H7 (cell line): ENCODE measurements at places on chromosomes 1 and 21.

DNA sequence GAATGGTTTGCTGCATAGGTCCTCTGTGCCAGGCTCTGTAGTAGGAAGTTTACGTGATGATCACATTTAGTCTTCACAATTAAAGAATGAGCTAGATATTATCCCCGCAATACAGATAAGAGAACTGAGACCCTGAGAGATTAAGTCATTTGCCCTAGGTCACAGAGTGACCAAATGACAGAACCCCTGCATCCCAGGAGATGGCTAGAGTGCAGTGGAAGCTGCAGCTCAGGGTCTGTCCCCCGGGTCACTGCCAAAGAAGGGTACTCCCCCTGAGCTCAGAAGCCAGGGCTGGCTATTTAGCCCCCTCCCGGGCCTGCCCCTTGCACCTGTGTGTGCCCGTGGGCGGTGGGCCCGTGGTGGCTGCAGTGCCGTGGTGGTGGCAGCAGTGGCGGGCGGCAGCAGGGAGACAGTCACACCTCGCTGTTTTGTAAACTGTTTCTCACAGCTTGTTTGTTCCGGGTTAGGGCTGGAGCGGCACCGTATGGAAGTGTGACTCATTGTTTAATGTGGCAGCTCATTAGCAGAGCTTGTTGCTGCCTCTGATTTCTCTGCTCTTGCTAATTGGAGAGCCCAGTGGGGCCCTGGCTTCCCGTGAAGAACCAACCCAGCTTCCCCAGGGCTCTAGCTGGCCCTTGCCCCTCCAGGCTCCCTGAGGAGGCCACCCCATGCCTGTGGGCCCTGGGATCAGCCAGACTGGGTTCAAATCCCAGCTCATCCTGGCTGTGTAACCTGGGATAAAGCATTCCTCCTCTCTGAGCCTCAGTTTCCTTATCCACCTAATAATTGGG, 19.3 kb upstream of the FOXO6 start:
- DNase-seq, result no peak

DNA sequence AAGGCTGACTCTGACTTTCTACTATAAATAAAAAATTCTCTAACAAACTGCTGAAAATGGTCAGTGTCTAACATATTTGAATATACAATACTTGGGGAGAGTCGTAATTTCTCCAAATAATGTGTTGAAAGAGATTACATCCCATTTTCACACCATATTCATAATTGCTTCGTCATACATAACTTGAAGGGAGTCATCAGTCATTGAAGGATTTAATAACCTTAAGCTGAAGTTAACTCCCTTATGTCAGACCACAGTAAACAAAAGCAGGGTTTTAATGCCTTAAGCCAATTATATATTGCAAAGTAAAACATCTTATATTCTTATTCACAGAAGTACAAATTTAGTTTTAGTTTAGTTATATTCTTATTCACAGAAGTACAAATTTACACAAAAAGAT, 129.9 kb downstream of the RERE start:
- DNase-seq, result no peak

GRCh38 chr1:33454646-33455282, 17.7 kb upstream of the ZSCAN20 start:
- no peak for DNase-seq

GRCh38 chr21:30652891-30653290, 10.2 kb downstream of the KRTAP20-3 start:
- no peak for DNase-seq

DNA sequence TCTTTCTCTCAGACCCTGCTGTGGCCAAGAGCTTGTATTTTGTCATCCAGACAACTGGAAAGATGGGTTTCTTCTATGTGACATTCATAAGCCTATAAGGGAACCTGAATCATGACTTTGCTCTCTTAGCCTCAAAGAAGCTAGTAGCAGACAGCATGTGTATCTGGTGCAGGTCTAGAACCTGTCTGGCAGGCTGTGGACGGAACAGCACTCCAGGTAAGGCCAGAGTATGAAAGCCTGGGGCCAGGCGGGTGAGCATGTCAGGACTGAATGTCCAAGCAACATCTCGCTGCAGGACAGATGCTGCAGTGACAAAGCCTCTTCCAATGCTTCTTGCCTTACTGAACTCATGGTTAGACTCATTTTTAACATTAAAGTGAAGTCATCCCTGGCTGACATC, 32.8 kb downstream of the AKNAD1 start:
- DNase-seq, result no peak

DNA sequence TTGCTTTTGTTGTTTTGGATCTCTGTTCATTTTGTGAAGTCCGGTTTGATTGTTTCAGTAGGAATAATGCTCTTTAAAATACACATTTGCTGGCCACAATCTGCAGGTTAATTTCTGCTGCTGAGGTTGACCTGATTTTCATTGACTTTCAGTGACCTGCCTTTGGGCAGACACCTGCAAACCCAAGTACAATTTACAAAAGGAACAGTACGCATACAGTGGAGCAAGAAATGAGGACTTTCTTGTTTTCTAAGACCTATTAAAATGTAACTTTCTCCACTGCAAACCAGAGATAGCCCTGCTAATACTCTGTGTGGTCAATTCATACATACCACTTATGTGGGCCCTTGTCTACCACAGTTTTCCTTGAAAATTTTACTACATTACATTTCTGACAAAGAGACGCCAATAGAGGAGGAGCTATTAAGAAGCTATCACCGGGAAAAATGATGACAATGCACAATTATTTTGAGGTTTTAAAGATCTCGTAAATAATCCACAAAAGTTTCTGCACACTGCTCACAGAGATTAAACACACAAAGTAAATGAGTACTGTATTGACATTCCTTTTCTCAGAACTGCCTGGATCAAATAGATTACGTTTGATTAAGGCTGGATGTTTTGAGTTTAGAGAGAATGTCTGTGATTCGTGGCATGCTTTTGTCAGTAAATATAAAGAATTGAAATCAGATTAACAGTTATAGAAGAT, 141.9 kb downstream of the SDCCAG8 start:
- DNase-seq, result no peak

- DNase-seq, result no peak
Observed at GRCh38 chr1:3024588-3024987, 3.3 kb downstream of the ACTRT2 start.

- no peak for DNase-seq
Observed at GRCh38 chr1:41103766-41104165, 82.2 kb upstream of the SLFNL1 start.
